ENCODE measurements at places on chromosomes 2 and 18.

GRCh38 chr2:148162871-148163270 is 142.0 kb downstream of the MBD5 start:
- DNase-seq: no peak

GRCh38 chr2:169461143-169461542 is 18.2 kb upstream of the BBS5 start:
- no peak for DNase-seq

- DNase-seq: no peak
These were observed 15.7 kb downstream of the CRIM1 start for GRCh38 chr2:36371070-36371874.

DNA sequence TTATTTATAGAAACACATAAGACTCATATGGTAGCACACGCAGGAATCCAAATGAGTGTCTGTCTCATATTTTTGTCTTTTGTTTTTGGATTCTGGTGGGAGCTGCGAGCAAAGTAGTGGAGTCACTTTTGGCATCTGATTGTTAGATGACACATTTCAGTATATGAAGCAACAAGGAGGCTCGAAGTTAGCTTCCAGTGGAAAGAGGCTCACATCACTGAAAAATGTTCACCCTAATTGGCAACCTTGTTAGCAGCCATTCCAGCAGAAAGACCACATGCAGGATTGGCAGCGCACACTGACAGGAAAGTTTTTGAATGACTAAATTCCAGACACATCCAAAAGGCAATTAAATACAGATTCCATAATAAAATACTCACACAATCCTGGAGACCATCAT is 87.4 kb downstream of the MYT1L start:
- no peak for DNase-seq

DNA sequence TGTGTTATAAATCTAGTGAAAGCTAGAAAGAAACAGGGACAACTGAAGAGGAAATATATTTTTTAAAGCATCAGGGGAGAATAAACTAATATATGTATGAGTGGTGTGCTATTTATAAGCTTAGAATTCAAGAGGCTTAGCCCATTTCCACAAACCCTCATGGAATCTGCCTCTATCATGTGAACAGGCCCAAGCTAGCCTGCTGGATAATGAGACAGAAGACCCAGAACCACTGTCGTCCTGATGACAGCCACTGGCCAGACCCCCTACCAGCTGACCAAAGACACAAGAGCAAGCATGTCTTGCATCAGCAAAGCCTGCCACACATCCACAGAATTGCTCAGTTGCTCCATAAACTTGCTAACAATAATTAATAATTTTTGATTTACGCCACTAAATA is 382.3 kb upstream of the NXPH2 start:
- DNase-seq: no peak

- DNase-seq: no peak
These were observed 864.2 kb upstream of the LRATD1 start for GRCh38 chr2:13768274-13768673.

DNA sequence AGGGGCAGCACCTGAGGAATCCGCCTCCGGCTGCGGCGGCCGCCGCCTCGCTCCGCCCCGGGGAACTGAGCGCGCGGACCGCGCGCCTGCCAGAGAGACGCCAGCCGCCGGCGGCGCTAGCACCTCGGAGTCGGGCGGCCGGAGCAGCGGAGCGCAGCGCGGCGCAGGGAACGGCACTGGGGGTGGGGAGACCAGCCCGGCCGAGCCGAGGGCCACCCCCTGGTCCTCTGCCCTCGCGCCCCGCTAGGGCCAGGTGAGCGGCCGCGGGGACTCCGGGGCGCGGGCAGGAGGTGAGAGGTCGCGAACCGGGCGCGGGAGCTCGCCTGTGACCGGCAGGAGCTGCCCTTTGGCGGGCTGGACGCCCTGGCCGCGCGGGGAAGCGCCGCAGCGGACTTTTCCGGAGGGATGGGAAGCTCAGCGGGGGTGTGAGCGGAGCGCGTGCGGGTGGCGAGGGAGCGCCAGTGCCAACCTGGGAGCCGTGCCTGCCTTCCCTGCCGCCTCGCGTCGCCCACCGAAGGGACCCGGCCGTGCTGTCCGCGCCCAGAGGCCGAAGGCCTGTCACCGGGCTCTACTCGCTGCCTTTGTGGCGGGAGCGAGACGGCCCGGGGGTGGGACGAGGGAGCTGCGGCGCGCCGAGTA is at the start of gene GREB1L:
Gene GREB1L, plus strand, starts transcription at position 92 of the 639 bp plus-strand sequence. CDS start 141,287 bp downstream, outside the sequence.
- no peak for DNase-seq

- no peak for DNase-seq
These were observed 9.7 kb downstream of the SIX2 start for GRCh38 chr2:44999540-44999939.

DNA sequence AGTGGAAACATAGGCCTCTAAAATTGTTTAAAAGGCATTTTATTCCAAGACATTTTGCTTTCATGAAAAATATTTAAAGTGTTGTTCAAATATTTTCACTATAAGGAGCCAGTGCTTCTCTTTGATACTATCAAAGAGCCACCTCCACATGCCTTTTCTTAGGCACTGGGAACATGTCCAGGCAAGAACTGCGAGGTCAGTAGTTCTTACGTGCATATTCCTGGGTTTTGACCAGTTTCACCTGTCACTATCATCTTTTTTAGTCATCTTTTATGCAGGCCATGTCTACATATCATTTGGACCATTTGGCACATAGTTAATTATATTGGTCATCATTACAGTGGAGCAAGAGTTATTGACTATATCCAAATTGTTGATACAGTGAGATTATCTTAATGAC is 195.3 kb downstream of the CCDC85A start:
- DNase-seq: no peak

GRCh38 chr2:220127311-220127710 is 499.9 kb downstream of the SLC4A3 start:
- DNase-seq: no peak

- DNase-seq: no peak
These were observed 9.5 kb downstream of the CERS6 start for GRCh38 chr2:168465594-168465993.

All from stimulated activated CD4-positive, alpha-beta T cell treated with anti-CD3 and anti-CD28 coated beads, Interleukin-1b, Interleukin-23, amount 100 ng/mL, for 4 hours (primary cell).